ENCODE measurements at places on chromosomes 5 and 9. TPM values are rescaled to one million over a fixed set of nuclear protein-coding genes. Genes with fewer than 3 reads are reported as not detected.

DNA sequence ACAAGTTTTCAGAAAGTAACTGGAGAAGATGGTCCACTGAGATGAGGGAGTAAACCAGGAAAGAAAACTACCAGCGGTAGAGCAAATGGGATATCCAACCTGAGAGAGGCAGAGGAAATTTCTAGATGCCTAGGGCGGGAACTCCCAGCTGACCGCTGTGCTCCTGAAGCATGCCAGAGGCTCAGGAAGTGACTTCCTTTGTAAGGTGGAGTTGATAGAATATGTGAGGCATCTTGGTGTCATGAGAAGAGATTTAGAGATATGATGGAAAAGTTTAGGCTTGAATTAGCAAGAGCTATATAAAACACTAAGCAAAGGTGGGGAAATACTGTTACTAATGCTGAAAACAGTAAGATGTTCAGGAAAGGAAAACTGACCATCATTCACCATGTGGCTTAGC is 124.1 kb downstream of the C9orf152 start:
- DNase-seq, result no peak

GRCh38 chr5:10469253-10470050 is 27.8 kb downstream of the ROPN1L start:
- peak; percentile 38 for DNase-seq

NR4A3 gene
- not detected for total RNA-seq

DNA sequence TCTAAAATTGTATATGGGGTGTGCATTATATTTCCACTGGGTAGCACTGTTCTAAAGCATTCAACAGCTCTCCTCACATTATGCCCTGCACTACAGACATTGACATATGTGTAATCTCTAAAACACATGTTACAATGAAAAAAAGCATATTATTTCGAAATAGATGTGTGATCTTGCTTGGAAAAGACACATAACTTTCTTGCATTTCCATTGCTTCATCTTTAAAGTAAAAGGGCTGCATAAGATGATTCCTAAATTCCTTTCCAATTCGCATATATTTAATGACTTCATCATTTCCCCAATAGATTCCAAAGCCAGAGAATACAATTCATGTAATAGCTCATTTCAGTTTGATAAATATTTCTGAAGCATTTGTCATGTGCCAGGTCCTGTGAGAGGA is 566.9 kb downstream of the PDE4D start:
- DNase-seq, result no peak

PCA3 gene
- not detected for total RNA-seq
